Hindlimb muscle (tissue), 1 donor: ENCODE measurements at places on chromosomes 6 and 20.
A peak's percentile ranks its signal among the peaks of the same experiment; 100 is the strongest.

DNA sequence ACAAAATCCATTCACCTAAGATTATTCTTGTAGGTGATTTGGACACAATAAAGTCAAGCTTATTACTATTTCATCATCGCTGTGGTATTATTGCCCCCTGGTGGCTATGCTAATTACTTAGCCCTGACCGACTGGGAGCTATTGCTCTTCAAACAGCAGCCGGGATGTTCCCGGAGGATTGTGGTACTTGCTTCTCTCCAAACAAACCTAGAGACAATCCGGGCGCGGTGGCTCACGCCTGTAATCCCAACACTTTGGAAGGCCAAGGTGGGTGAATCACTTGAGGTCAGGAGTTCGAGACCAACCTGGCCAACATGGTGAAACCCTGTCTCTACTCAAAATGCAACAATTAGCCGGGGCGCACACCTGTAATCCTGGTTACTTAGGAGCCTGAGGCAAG, 15.4 kb upstream of the STMND1 start:
- DNase-seq = peak; percentile 63

DNA sequence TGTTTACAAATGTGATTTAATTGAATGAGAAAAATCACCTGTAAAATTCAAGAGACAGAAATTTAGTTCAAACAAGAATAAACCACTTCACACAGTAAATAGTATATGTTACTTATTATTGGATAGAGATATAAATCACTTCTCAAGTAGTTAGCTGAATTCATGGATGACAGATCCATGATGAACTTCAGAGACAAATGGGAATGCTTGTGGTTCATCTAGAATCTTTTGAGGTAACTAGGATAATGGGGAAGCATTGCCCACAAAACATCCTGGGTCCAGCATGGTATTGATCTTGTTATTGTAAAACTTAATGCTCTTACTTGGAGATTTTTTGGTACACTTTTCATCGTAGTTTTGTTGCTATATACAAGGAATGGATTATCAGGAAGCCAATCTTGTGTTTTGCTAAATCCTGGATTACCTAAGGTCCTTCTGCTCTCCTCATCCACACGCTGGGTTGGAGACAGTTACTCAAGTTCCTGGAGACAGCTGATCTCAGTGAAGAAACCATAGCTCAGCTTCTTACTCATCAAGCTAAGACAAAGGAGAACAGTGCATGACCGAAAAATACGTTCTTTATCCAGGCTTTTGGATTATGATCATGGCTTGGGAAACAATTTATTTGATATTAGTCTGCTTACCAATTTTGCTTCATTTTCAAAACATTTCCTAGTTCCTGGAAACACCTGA, 142.5 kb upstream of the PREP start:
- DNase-seq = no peak

- DNase-seq = no peak
Observed at GRCh38 chr6:170504479-170504878, 48.6 kb downstream of the PSMB1 start.

- no peak for DNase-seq
Observed at GRCh38 chr20:31494131-31494530, 19.0 kb downstream of the REM1 start.
